Globus pallidus (tissue), 1 donor: ENCODE measurements at places on chromosomes 6 and 20.
A peak's percentile ranks its signal among the peaks of the same experiment; 100 is the strongest.

DNA sequence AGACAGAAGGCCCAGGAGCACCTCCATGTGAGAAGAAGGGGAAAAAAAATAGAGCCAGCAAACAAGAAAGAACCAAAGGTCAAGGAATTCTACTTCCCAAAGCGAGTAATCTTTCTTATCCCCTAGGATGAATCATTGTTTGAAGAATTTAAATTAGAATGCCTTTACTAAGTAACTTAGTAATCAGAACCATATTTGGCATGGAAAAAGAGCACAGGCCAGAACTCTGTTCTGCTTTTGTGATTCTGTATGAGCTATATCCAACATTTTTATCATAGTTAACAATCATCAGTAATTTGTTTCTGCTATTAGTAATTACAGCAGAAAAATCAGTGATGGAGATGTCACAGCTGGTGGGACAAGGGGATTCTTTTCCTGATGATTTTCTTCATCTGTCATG, 228.8 kb upstream of the FAM83B start:
- DNase-seq, result no peak

DNA sequence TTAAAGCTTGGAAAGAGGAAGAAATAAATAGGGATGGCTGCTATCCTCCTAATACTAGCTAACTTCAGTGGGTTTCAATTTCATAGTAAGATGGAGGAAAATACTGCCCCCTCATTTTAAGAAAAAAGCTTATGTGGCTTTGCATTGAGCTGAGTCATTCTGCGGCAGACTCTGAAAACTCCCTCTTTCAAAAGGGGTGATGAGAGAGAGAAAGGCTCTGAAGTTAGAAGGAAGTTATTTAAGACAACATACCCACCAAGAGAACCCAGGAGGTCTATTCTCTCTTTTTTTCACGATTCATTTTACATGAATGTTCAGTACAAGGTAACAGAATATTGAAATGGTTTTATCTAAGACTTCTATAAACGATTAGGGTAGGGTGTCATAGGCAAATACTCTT, 4.5 kb downstream of the PRDM13 start:
- no peak for DNase-seq

- DNase-seq, result peak; percentile 27
Measured at GRCh38 chr6:152267967-152268845, 369.0 kb downstream of the SYNE1 start.

DNA sequence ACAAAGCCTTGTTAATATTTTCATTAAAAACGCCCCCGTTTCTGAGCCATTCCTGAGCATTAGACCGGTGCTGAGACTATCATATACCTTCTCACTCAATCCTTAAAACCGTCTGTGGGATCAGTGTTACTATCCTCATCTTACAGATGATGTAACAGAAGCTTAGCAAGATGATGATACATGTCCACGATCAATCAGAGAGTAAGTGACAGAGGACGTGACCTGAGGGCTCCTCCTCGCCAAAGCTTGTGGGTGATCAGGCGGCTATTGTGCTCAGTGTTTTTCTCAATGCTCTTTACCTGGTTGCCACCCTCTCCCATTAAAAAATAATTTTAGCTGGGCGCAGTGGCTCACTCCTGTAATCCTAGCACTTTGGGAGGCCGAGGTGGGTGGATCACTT, 113.1 kb downstream of the MTHFD1L start:
- DNase-seq, result no peak

GRCh38 chr6:106084106-106084988, 1.8 kb upstream of the PRDM1 start:
- no peak for DNase-seq

DNA sequence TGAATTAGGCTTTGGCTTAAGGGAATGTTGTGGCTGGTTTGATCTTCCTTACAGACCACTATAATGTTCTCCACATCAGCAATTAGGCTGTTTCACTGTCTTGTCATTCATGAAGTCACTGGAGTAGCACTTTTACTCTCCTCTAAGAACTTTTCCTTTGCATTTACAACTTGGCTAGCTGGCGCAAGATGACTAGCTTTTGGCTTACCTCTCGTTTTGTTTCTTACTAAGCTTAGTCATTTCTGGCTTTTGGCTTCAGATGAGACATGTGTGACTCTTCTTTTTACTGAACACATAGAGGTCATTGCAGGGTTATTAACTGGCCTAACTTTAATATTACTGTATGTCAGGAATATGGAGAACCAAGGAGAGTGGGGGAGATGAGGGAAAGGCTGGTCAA, 143.2 kb downstream of the PTCHD4 start:
- no peak for DNase-seq

DNA sequence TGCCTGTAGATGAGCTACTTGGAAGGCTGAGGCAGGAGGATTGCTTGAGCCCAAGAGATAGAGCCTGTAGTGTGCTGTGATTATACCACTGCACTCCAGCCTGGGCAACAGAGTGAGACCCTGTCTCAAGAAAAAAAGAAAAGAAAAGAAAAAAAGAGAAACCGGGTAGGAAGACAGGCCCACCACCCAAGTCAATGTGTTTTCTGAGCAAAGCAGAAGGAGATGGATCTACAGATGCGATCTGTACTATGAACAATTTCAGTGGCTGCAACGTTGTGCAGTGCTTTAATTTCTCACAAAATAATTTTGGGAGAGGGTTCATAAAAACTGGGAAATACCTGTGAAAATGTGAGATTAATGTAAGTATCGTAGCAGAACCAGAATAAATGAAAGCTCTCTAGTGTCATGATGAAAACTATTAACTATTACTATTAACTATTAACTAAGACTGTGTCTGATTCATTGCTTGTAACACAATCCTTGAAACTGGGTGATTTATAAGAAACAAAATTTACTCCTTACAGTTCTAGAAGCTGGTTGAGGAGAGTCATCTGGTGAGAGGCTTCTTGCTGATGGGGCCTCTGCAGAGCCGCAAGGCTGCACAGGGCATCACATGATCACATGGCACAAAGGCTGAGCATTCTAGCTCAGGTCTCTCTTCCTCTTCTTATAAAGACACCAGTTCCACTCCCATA, 233.1 kb upstream of the ZNF217 start:
- DNase-seq, result no peak

- peak; percentile 37 for DNase-seq
Measured at GRCh38 chr20:62832212-62832922, 15.5 kb downstream of the COL9A3 start.
